ENCODE measurements at places on chromosomes 1 and 21.

- DNase-seq = no peak
Measured at GRCh38 chr1:219215477-219215876, 41.8 kb downstream of the LYPLAL1 start.

DNA sequence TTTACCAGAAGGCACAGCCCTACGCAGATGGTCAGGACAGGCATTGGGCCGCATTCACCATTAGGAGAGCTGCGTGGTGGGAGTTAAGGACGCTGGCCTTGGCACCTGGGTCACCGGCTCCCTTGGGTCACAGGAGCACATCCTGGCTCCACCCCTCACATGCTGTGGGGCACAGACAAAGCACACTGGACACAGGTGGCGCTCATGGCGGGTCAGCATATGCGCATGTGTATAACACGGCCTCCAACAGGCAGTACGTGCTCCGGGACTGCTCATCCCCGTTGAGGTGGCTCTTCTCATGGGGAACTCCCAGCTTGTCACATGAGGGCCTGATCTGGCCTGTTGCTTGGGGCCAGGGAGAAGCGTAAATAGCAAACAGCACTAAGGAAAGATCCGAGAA is 25.0 kb downstream of the PGBD5 start:
- DNase-seq = no peak

GRCh38 chr1:244965185-244966030 is 101.1 kb upstream of the HNRNPU start:
- DNase-seq = no peak

DNA sequence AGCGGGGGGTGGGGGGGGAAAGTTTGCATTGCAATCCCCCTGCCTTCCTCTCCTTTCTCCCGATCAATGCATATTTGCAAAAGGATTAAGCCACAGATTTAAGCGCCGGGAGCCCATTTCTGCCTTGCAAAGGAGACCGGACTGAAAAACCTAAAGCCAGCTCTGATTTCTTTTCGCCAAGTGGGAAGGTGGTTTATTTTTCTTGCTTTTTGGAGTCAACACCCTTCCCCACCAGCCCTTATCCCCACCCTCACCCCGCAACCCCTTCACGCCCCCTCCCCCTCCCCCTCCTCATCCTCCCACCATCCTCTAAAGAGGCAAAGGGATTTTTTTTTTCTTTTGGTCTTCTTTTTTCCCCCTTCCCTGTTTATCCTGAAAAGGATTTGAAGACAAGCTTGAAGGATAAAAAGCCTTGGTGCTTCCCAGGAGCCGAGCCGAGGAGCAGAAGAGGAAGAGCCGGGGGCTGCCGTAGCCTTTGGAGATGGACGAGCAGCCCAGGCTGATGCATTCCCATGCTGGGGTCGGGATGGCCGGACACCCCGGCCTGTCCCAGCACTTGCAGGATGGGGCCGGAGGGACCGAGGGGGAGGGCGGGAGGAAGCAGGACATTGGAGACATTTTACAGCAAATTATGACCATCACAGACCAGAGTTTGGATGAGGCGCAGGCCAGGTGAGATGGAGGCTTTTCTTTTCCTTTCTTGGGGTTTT is 513 bp downstream of the PBX1 start:
- DNase-seq = peak; percentile 68

DNA sequence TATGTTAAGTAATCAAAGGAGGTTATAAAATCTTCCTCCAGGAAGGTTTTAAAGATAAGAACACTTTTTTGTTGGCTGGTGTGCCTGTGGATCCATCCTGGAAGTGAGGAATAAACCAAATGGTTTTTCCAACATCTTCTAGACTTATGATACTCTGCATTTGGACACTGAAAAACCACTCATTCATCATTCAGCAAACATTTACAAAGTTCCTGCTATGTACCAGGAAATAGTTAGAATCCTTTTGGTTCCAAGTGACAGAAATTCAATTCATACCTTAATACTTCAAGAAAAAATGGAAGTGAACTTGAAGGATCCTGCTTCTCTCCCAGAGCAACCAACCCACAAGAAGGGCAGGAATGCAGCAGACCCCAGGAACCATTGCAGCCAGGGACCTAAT is 39.6 kb upstream of the PIGC start:
- DNase-seq = no peak

GRCh38 chr21:26409735-26410134 is 163.4 kb downstream of the CYYR1 start:
- DNase-seq = no peak

GRCh38 chr1:241212628-241213027 is 144.4 kb downstream of the RGS7 start:
- DNase-seq = no peak

GRCh38 chr21:42836402-42836666 is 43.0 kb downstream of the WDR4 start:
- no peak for DNase-seq

- DNase-seq = no peak
Measured at GRCh38 chr1:161199506-161200139, 769 bp upstream of the ADAMTS4 start.

DNA sequence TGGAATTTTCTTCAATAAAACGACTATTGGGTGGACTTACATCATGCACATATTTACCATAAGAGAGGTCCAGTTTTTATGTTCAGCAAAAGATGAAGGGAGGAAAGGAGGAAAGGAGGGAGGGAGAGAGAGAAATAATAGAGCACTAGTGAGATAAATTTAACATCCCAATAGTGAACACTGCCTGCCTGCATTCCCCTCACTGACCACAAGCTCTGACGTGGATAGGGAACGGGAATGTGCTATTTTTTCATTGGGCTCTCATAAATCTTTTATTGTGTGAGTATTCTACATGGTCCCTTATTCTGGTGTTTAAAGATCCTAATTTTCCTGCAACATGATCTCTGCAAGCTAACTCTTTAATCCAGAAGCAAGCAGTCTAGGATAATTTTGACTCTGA is 82.1 kb downstream of the TTC3 start:
- no peak for DNase-seq

GRCh38 chr1:190679454-190679853 is 201.8 kb upstream of the BRINP3 start:
- DNase-seq = no peak

- no peak for DNase-seq
Measured at GRCh38 chr1:162740755-162741154, 49.7 kb upstream of the HSD17B7 start.

DNA sequence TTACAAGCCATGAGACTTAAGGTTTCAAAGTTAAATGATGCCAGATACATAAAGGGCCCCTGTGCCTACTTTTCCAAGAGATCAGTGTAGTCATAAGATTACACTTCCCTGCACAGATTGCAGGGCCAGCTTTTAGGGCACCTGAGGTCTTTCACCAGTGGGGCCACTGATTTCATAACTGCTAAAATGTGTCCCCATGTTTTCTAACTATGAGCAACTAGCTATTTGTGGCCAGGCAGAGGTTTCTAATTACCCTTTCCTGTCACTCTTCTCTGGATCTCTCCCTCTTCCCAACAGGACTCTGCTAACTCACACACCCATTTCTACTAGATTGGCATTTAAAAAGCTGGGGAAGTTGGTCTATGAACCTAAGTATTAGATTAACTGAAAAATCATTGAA is 207.1 kb upstream of the SGIP1 start:
- DNase-seq = no peak

DNA sequence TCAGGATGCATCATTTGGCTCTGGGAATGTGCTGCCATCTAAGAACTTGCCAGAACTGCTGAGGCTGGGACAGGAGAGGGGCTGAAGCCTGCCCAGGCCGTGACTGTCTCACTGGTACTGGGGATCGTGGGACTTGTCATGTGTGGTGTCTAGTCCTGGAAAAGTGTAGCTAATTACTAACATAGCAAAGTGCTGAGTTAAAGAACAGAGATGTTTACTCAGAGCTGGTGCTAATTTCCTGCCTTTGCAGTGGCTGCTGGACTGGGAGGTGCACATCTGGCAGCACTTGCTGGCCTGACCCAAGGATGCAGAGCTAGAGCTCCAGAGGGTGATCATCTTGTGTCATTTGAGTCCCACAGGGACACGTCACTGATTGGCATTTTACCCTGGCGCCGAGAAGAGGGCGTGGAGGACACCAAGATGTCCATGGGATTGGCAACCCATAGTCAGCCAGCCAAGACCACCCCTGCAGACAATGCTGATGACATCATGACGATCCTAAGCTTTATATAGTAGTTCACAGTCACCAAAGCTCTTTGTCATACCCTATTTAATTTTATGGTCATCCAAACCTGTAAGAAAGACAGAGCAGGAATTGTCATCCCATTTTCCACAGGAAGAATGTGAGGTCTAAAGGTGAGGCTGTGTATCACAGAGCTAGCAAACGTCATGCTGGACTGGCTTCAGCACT is 110.1 kb upstream of the SLC44A3 start:
- DNase-seq = no peak

GRCh38 chr1:214425101-214425500 is 126.3 kb downstream of the PTPN14 start:
- DNase-seq = no peak

- DNase-seq = no peak
Measured at GRCh38 chr1:167529829-167530474, 11.6 kb upstream of the CD247 start.

GRCh38 chr1:89878256-89878655 is 57.4 kb downstream of the LRRC8D start:
- no peak for DNase-seq

GRCh38 chr1:14844356-14844755 is 245.9 kb downstream of the KAZN start:
- no peak for DNase-seq

GRCh38 chr1:179126338-179127060 is 44.6 kb downstream of the TOR3A start:
- DNase-seq = no peak

- peak; percentile 26 for DNase-seq
Measured at GRCh38 chr1:206679738-206680211, 4.9 kb upstream of the MAPKAPK2 start.

DNA sequence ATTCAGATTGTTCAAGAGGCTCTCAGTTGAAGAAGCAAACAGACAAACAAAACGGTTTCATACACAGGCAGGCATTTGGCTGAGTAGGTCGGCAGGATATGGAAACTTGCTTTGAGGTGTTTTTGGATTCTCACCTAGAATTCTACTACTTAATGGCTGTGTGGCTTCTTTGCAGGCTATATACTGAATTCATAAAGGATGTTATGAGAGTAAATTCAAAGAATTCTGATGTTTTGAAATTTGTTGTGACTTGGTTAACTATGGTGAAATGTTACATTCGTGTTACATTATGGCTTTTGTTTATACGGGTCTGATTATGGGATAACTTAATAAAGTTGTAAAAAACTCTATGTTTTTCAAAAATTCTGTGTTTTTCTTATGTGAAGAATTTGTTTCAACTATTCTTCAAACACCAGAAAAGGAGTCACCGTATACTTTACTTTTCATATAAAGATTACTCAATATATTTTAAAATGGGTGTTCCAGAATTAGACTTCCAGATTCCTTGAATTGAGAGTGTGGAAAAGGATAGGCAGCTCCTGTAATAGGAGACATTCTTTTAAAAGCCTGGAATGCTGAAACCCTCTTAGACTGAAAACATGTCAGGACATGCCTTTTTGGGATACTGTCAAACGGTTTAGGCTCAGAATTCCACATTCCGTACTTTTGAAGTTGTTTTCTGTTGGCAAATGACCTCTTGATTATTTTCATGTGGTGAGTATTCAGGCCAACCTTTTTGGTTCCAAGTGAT is 8.2 kb upstream of the IRF2BP2 start:
- DNase-seq = no peak

DNA sequence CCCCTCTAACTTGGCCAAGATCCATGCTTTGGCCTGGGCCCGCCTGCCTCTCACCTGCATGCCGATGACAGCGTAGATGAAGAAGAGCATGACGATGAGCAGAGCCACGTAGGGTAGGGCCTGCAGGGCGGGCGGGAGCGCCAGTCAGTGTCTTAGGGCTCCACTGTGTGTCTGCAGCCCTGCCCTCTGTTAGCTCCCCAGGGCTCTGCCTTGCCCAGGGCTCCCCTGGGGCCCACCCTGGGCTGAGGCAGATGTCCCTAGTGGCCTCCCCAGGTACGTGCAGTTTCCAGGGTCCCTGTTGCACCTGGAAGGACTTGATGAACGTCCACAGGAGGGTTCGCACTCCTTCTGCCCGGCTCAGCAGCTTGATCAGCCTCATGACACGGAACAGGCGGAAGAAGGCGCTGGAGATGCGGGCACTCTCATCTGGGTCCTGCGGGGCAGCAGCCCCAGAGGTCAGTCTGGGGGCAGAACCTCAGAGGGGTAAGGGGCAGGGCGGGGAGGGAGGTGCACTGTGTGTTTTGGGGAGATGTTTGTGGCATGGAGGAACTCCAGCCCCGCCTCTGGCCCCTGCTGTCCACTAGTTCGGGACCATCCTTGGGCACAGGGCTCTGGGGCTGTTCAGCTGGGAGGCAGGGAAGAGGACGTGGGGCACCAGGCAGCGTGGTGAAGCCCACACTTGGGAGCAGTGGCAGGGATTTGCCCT is 29.8 kb upstream of the KIF21B start:
- no peak for DNase-seq

- no peak for DNase-seq
Measured at GRCh38 chr21:38524168-38525153, 26.2 kb upstream of the ERG start.

- no peak for DNase-seq
Measured at GRCh38 chr1:58727364-58727763, 27.5 kb upstream of the MYSM1 start.

- DNase-seq = no peak
Measured at GRCh38 chr1:30692201-30692947, 31.0 kb downstream of the MATN1 start.

DNA sequence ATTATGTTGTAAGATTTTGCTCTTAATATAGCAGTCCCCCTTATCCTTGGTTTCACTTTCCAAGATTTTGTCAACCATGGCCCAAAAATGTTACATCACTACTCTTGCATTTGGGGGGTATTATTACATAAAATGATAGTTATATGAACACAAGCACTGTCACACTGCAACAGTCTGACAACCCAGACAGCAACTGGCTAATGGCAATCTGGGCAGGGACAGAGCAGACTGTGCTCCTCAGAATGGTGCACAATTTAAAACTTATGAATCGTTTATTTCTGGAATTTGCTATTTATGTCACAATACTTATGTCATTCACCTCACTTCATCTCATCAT is 2.1 kb upstream of the IVNS1ABP start:
- DNase-seq = no peak

GRCh38 chr1:57674801-57675200 is 250.9 kb upstream of the DAB1 start:
- no peak for DNase-seq

Data from globus pallidus (tissue), 1 donor.